H9 (cell line): ENCODE measurements at places on chromosomes 5 and 9. TPM values are rescaled to one million over a fixed set of nuclear protein-coding genes. Genes with fewer than 3 reads are reported as not detected.

TXNDC8 gene
- total RNA-seq = not detected in 2 replicates

EGFLAM gene
- 0.33 TPM in 2 replicates for total RNA-seq

C5orf52 gene
- total RNA-seq = not detected in 2 replicates

STPG3 gene
- total RNA-seq = not detected in 2 replicates

MARCHF11 gene
- 0.31 and 0.37 TPM in 2 replicates for total RNA-seq

DMGDH gene
- total RNA-seq = 0.37 TPM in 1 of 2 replicates, not detected in the other

TCOF1 gene
- 128 and 133 TPM in 2 replicates for total RNA-seq

SHLD3 gene
- total RNA-seq = 2.9 and 3.8 TPM in 2 replicates

NEURL1B gene
- total RNA-seq = 3.6 TPM in 2 replicates

PTPRD gene
- 31.7 and 32.5 TPM in 2 replicates for total RNA-seq

CDH9 gene
- total RNA-seq = 0.61 and 0.79 TPM in 2 replicates

ST8SIA4 gene
- total RNA-seq = not detected in 2 replicates

OMD gene
- not detected in 2 replicates for total RNA-seq

HAND1 gene
- not detected in 2 replicates for total RNA-seq

FRMPD1 gene
- 0.04 and 0.13 TPM in 2 replicates for total RNA-seq

FLT4 gene
- 6.1 and 6.3 TPM in 2 replicates for total RNA-seq

PROB1 gene
- total RNA-seq = 3.3 and 3.4 TPM in 2 replicates

ZNF454 gene
- total RNA-seq = not detected in 2 replicates

INSL6 gene
- not detected in 2 replicates for total RNA-seq

ARHGEF39 gene
- 21.6 and 24.4 TPM in 2 replicates for total RNA-seq

ORM2 gene
- 1.2 and 1.4 TPM in 2 replicates for total RNA-seq
